ENCODE measurements at places on chromosomes 3 and 15. TPM values are rescaled to one million over a fixed set of nuclear protein-coding genes. Genes with fewer than 3 reads are reported as not detected.

ERICH6 gene
- not detected for total RNA-seq

PPP1R14D gene
- total RNA-seq, result not detected

RETNLB gene
- total RNA-seq, result not detected

MYO5C gene
- total RNA-seq, result 2.8 TPM

LRIG1 gene
- 71.1 TPM for total RNA-seq

ADIPOQ gene
- total RNA-seq, result not detected

SAXO2 gene
- 11.9 TPM for total RNA-seq

ARNT2 gene
- total RNA-seq, result 69.2 TPM

KLHL40 gene
- not detected for total RNA-seq

CYP1A2 gene
- total RNA-seq, result not detected

SNRPN gene
- total RNA-seq, result 254 TPM

CRTAP gene
- total RNA-seq, result 12.5 TPM

SERF2 gene
- 62.3 TPM for total RNA-seq

THUMPD3 gene
- 67.3 TPM for total RNA-seq

STARD9 gene
- total RNA-seq, result 35.1 TPM

GCNT3 gene
- total RNA-seq, result not detected

KIF23 gene
- 10.0 TPM for total RNA-seq

COL7A1 gene
- total RNA-seq, result 4.1 TPM

GOLGA6L4 gene
- total RNA-seq, result 9.4 TPM

NAA50 gene
- 44.4 TPM for total RNA-seq

ANKRD63 gene
- 0.94 TPM for total RNA-seq

RARB gene
- total RNA-seq, result 7.8 TPM

BCL2A1 gene
- not detected for total RNA-seq

AADACL2 gene
- not detected for total RNA-seq

KLF13 gene
- 48.5 TPM for total RNA-seq

IMPG2 gene
- total RNA-seq, result 2.8 TPM

GADL1 gene
- total RNA-seq, result 2.8 TPM

HRG gene
- total RNA-seq, result not detected

ADAMTS9 gene
- total RNA-seq, result 26.0 TPM

IFT80 gene
- total RNA-seq, result 103 TPM

FES gene
- total RNA-seq, result 3.1 TPM

IL12A gene
- total RNA-seq, result 1.6 TPM

REC114 gene
- not detected for total RNA-seq

SCN11A gene
- 0.63 TPM for total RNA-seq

ALDH1L1 gene
- 2.8 TPM for total RNA-seq

OR5H1 gene
- not detected for total RNA-seq

GPR62 gene
- 0.31 TPM for total RNA-seq

ISL2 gene
- total RNA-seq, result not detected

TRH gene
- total RNA-seq, result 1.6 TPM

ZNF106 gene
- 61.7 TPM for total RNA-seq

STRA6 gene
- total RNA-seq, result 3.1 TPM

NR1D2 gene
- 38.8 TPM for total RNA-seq

NUP210 gene
- total RNA-seq, result 19.4 TPM

RHOV gene
- total RNA-seq, result 8.1 TPM

GOLGA8R gene
- total RNA-seq, result 1.6 TPM

LMOD3 gene
- not detected for total RNA-seq

LTF gene
- total RNA-seq, result 0.63 TPM

EIF5A2 gene
- total RNA-seq, result 5.9 TPM

SEMA5B gene
- 28.5 TPM for total RNA-seq

TMPRSS7 gene
- 0.31 TPM for total RNA-seq

MASP1 gene
- 59.8 TPM for total RNA-seq

CHRM5 gene
- 0.63 TPM for total RNA-seq

PLCH1 gene
- total RNA-seq, result 13.1 TPM

ARIH1 gene
- 83.3 TPM for total RNA-seq

B3GNT5 gene
- 16.6 TPM for total RNA-seq

SPTSSB gene
- total RNA-seq, result 4.1 TPM

Data from parietal lobe (tissue), 2 donors.